ENCODE measurements at places on chromosomes 13 and 19. TPM values are rescaled to one million over a fixed set of nuclear protein-coding genes. Genes with fewer than 3 reads are reported as not detected.

GRCh38 chr19:7911508-7912143 lies 3.0 kb upstream of the TGFBR3L start:
- DNase-seq, result no peak

TIMM50 gene
- total RNA-seq, result 39.9 TPM

DNA sequence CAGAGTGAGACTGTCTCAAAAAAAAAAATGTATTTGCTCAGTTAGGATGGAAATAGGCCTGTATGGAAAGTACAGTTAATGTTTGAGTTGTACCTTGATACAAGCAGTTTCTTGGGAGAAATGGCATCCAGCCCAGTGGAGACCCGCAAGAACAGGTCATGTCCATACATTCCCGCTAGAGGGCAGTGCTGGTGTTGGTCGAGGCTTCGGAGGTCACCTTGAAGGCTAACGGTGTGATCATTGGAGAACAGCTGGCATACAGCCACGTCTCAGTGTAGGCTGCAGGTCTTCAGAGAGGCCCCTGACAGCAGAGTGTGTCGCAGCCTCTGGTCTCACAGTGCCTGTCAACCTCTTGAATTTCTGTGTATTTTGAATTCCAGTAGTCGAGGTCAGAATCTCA lies 7.5 kb downstream of the ZNF610 start:
- DNase-seq, result peak; percentile 85

DNA sequence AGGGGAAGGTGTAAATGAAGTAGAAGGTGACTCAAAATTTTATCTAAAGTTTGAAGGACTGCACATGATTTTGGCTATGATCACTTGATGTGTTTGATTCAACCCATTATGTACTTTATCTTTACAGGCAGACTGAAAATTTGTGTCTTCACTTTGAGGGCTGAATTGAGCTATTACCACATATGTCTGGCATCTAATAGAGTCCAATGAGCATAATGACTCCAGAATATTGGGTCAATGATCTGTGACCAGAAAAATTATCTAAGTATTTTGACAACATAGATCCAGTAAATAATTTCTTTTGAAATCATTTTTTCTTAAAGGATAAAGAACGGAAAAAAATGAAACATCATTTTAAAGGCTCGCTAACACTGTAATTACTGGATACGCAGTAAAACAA lies 2810.0 kb downstream of the PCDH9 start:
- no peak for DNase-seq

- no peak for DNase-seq
Observed at GRCh38 chr19:5966215-5966614, 11.7 kb downstream of the RANBP3 start.

- DNase-seq, result peak; percentile 62
Observed at GRCh38 chr19:33219261-33219815, 6.3 kb downstream of the SLC7A10 start.

DNA sequence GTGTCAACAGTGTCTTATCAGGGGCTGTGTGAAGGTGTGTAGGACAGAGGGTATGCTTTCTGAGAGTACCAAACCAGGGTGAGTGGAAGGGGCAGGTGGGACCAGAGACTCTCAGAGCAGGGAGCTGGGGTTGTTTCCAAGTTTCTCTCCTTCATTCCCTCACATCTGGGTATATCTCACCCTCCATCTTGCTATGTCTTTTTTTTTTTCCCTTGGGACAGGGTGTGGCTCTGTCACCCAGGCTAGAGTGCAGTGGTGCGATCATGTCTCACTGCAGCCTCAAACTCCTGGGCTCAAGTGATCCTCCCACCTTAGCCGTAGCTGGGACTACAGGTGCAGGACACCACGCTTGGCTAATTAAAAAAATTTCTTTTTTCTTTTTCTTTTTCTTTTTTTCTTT lies 10.6 kb downstream of the DAND5 start:
- DNase-seq, result no peak

DNA sequence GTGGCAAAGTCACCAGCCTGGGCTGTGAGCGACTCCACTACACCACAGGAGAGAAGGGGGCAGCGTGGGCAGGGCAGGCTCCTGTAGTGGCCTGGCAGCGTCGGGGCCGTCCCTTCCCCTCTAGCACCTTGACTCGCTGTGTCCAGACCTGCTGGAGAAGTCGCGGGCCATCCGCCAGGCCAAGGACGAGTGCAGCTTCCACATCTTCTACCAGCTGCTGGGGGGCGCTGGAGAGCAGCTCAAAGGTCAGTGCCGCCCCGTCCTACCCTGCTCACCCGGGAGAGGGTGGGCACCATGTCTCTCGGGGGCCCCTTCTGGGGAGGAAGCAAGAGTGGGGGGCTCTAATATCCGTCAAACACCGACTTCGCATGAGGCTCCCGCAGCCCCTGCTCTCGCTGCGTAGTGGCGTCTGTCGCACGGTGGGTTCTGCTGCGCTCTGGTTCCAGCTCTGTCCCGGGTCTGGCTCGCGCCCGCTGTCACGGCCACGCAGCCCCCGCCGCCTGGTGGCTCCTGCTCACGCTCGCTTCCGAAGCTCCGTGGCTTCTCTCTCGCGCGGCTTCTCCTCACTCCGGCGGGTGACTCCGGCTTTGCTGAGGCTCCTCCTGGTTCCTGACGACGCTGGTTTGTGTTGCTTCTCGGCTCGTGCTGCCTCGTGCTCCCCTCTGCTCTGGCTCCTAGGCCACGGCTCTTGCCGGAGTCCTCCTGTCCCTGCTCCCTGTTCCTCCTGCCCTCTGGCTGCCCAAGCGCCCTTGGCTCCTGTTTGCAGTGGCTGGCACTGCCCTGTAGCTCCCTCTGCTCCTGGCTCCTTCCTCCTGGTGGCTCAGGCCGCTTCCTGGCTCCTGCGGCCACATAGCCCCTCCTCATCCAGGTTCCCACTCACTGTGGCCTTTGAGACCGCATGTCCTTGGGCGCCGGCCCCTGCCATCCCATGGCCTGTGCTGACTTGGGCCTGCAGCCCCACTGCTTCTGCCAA lies 27.2 kb downstream of the MYH14 start:
- peak; percentile 57 for DNase-seq

GRCh38 chr13:79846386-79846785 lies 365.4 kb downstream of the NDFIP2 start:
- DNase-seq, result no peak

DNA sequence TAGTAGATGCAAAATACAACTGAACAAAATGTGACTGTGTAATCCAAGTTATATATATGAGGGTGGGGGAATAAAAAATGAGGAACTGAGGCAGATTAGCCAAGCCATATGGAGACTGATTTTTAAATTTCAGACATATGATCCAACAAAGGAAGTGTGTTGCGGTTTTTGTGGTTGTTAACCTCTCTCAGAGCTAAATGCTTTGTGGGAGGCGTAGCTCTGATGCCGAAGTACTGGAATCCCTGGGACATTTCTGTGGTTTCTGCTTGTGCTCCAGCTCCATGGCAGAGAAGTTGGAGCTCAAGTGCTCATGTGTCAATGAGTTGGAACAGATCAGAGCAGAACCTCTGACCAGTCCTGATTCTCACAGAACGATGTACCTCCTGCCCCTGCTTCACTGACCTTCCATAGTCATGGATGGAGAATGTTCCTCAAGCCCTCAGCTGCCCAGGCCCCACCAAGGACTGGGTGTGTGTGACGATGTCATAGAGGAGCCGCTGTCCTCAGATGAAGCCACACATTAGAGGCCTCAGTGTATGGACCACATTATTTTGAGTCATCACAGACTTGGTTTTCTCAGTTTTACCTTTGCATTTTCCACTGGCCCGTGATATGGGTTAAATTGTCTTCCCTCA lies 107.6 kb downstream of the SOX1 start:
- DNase-seq, result no peak
